ENCODE measurements at places on chromosomes 7 and 10.

DNA sequence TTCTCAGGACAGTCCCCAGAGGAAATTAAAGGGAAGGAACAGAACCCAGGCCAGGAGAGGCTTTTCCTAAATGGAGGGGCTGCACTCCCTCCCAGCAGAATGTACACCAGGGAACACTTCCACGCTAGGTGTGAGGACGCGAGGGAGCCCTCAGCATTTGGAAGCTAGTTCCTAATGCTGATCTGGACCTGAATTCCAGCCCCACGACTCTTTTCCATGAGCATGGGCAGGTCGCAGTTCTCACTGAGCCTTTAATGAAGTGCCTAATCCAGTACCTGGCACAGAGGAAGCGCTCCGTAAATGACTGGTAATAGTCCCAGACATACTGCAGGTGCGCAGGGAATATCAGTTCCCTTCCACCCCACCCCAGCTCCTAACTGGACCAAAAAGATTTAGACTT is 1.1 kb downstream of the ALOX5 start:
- no peak for DNase-seq

GRCh38 chr10:132134241-132135052 is 52.3 kb upstream of the DPYSL4 start:
- no peak for DNase-seq

GRCh38 chr7:118575393-118575948 is 351.0 kb downstream of the ANKRD7 start:
- DNase-seq = no peak

- DNase-seq = no peak
These were observed 334.7 kb downstream of the LRMDA start for GRCh38 chr10:75766106-75766505.

DNA sequence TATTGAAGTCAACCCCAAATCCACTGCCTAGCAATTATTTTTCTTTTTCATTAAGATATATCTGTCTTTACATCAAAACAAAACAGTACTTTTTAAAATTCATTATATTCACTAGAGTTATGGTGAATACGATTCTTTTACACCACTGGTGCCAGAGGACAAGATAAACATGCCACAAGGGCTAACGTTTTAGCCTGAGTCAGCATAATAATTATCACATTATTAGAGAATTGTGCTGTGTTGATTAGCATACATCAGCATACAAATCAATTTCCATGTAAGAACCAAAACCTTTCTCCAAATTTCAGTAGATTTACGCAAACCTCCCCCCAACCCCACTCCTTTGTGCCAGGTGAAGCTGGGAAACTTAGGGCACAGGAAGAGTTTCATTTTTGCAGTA is 131.1 kb upstream of the TMEM106B start:
- no peak for DNase-seq

DNA sequence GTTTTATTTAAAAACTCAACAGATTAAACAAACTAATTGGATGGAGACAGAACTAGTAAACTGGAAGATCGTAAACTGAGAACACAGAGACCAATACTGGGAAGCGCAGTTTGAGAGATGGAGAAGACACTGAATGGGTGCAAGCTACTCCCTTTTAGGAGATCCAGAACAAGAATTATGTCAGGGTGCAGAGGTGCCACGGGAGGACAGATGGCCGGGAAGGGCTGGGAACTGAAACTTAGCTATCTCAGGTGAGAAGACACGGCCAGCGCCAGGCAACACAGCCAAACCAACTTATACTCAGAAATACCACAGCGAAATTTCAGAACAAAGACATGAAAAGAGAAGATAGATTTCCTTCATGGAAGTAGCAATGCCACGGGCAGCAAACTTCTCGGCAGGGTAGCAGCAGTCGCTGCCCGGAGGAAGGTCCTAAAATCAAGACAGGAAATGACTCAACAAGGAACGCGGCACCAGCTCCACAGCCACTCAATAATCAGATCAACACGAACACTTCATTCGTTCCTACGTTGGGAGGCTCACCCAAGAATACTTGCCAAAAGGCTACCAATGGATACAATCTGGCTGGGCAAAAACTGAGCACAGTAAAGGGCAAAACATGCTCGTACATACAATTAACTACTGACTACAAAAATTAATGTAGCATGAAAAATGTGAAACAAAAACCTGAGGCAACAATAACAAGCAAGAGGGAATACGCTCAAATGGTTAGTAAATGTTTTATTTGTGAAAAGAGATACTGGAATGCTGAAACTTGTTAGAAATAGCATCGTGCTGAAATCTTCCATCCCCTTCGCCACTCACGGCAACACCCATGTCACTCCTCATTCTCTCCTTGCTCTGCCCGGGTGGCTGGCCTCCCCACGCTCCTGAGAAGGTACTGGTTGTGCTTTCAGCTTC is 2.2 kb upstream of the LRRC27 start:
- DNase-seq = peak; percentile 72

DNA sequence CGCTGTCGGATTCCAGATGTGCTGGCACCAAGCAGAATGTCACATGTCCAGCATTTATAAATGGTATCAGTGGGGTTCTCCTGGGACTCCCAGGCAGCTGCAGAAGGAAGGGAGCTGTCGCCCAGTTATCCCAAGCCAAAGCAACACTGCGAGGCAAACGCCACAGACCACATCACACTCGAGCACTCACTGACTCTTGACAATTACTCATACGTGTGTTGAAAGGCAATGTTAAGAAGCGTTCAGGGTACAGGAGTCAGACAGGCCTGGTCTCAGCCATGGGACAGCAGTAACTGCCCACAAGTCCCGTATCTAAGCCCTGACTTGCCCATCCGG is 113.4 kb downstream of the DIP2C start:
- no peak for DNase-seq

- no peak for DNase-seq
These were observed 2.5 kb downstream of the PRR15 start for GRCh38 chr7:29565982-29566746.

DNA sequence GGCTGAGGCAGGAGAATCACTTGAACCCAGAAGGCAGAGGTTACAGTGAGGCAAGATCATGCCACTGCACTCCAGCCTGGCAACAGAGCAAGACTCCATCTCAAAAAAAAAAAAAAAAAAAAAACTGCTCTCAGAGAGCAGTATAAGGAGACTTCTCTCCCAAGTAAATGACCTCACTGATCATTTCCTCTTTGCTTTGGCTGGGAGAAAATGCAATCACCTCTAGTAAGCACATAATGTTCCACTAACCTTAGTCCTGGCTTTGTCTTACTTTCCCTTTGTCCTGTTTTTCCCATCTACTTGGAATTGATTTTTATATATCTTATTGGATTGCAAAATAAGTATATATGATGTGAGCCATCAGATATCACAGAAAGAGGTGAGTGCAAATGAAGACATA is 2.5 kb downstream of the SLC25A13 start:
- no peak for DNase-seq

GRCh38 chr7:99380032-99380822 is 5.7 kb downstream of the ARPC1B start:
- no peak for DNase-seq

GRCh38 chr7:97512441-97513207 is 219.3 kb upstream of the TAC1 start:
- DNase-seq = no peak

- DNase-seq = no peak
These were observed 1.6 kb upstream of the GTF2I start for GRCh38 chr7:74655768-74656440.

- DNase-seq = peak; percentile 98
These were observed 149.5 kb upstream of the SVIL start for GRCh38 chr10:29784175-29784773.

DNA sequence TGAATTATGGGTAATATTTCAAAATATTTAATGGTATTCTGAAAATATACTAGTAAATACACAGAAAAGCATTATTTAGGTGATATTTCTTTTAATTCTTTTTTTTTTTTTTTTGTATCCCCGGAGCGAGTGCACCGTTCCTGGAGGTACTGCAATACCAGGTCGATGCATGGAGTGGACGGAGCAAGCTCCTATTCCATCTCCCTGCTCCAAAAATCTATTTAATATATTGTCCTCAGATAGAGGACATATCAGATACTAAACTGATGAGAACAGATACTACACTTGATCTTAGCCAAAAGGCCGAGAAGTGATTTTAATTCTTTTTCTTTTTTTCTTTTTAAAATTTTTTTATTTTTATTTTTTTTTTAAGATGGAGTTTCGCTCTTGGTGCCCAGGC is 10.8 kb downstream of the BTRC start:
- no peak for DNase-seq

GRCh38 chr10:130282492-130283218 is 146.5 kb downstream of the GLRX3 start:
- no peak for DNase-seq

- no peak for DNase-seq
These were observed 9.5 kb upstream of the LBX1 start for GRCh38 chr10:101238732-101239105.

Measured in SJSA1 (cell line).